ENCODE measurements at places on chromosomes 1 and 21. TPM values are rescaled to one million over a fixed set of nuclear protein-coding genes. Genes with fewer than 3 reads are reported as not detected.

The EVA1B gene
- polyA plus RNA-seq: 81.6 TPM

The LRRC39 gene
- polyA plus RNA-seq: 3.9 TPM

The S100A8 gene
- 12.1 TPM for polyA plus RNA-seq

The CNKSR1 gene
- polyA plus RNA-seq: 25.9 TPM

The XCL1 gene
- polyA plus RNA-seq: 0.51 TPM

- DNase-seq: no peak
Observed at GRCh38 chr1:39048745-39049370, 22.7 kb downstream of the NDUFS5 start.

GRCh38 chr1:93699049-93699384, 17.4 kb upstream of the BCAR3 start:
- DNase-seq: no peak

DNA sequence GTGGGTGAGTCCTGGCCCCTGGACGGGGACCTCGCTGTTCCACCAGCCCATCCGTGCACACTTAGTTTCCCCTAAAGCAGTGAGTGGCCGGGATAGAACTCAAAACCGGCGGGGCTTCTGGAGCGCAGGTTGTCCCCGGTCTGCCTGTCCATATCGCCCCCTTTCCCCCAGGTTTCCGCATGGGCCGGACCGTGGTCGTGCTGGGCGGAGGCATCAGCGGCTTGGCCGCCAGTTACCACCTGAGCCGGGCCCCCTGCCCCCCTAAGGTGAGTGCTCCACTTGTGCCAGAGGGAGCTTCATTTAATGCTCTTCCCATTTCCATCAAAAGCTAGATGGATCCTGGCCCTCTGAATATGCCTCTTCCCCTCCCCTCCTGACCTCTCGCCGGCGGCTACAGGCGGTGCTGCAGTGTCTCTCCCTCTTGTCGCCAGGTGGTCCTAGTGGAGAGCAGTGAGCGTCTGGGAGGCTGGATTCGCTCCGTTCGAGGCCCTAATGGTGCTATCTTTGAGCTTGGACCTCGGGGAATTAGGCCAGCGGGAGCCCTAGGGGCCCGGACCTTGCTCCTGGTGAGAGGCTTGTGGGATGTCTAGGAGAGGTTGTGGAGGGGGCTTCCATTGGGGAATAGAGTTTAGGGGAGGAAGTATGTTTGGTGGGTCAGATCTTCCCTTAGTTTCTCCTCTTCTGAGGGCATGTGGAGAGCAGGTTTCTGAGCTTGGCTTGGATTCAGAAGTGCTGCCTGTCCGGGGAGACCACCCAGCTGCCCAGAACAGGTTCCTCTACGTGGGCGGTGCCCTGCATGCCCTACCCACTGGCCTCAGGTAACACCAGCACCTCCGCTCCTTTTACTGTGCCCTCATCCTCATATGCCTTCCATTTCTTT, 683 bp downstream of the PPOX start:
- no peak for DNase-seq

GRCh38 chr1:175864183-175864582, 120.8 kb upstream of the TNR start:
- DNase-seq: no peak

- peak; percentile 81 for DNase-seq
Observed at GRCh38 chr1:60564916-60565750, 491.6 kb upstream of the C1orf87 start.

- no peak for DNase-seq
Observed at GRCh38 chr1:165222580-165222979, 133.9 kb downstream of the LMX1A start.

- DNase-seq: no peak
Observed at GRCh38 chr1:95383111-95383510, 149.1 kb downstream of the RWDD3 start.

- no peak for DNase-seq
Observed at GRCh38 chr1:22673486-22674409, 20.7 kb downstream of the C1QB start.

GRCh38 chr1:192350356-192350755, 33.6 kb downstream of the RGS21 start:
- DNase-seq: no peak

DNA sequence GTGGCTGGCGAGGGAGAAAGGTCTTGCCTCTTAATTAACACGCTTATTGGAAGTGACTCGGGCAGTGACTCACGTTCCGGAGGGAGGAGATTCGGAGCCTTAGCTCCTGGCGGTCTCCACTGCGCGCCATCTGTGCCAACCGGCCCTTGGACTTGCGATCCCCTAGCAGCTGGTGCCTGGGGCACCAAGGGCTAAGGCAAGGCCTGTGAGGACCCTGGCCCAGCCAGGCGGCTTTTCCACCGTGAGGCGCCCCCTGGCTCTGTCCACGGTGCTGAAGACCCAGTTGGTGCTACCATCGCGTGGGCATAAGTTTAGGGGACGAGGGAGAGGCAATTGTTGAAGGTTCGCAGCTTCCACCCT, 1.3 kb upstream of the SYT6 start:
- peak; percentile 26 for DNase-seq
